Stimulated activated memory B cell treated with anti-CD40 and anti-IgM and Interleukin-4, amounts not matched to agents 10 μg/mL and 1 μg/mL and 100 μg/mL, for 72 hours (primary cell): ENCODE measurements at places on chromosomes 13 and 19.

- H3K4me1 ChIP-seq, result no peaks in the 10 kb centered on the region
- no peak for ATAC-seq
- peaks cover 64% of the 10 kb centered on the region for H3K36me3 ChIP-seq
Observed at GRCh38 chr19:40733149-40733548, 16.2 kb downstream of the ITPKC start.

- no peak overlapping the region for H3K4me3 ChIP-seq
- no peak for ATAC-seq
- no peak overlapping the region for H3K27ac ChIP-seq
- no peaks in the 10 kb centered on the region for H3K4me1 ChIP-seq
Observed at GRCh38 chr13:105678072-105678471, 857.4 kb downstream of the EFNB2 start.

- H3K4me3 ChIP-seq, result peak overlapping the region; percentile 68
- H3K36me3 ChIP-seq, result no peaks in the 10 kb centered on the region
- ATAC-seq, result peak; percentile 52
- H3K4me1 ChIP-seq, result peaks cover 25% of the 10 kb centered on the region
- no peak overlapping the region for H3K27ac ChIP-seq
Observed at GRCh38 chr19:15551293-15552004, 43.1 kb downstream of the CYP4F22 start.

DNA sequence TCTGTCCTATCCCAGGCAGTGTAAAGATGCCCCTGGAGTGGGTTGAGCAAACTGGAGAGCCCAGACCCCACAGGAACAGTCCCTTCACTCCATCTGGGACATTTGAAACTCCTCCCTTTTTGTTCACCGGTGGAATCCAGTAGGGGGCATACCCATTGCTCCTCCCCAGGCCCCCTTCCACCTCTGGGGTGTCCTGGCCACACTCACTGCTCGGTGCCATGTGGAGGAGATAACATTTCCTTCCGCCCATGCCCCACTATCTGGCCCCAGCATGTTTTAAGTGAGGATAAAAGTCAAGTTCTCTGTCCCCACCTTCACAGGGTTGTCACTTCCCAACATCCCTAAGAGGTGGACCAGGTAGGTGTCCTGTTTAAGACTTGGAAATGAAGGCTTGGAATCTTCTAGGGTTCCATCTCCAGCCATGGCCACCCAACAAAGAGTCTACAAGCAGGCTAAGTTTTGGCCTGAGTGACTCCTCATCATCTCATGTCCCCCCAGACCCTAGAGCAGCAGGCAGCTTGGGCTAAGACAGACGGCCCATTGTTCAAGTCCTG lies 9.3 kb downstream of the ZNF526 start:
- H3K27me3 ChIP-seq, result no peaks in the 10 kb centered on the region
- no peak overlapping the region for H3K4me3 ChIP-seq
- H3K27ac ChIP-seq, result peak overlapping the region; percentile 30
- ATAC-seq, result no peak

GRCh38 chr13:31184981-31185645 lies 14.7 kb upstream of the B3GLCT start:
- no peaks in the 10 kb centered on the region for H3K4me1 ChIP-seq
- H3K27ac ChIP-seq, result no peak overlapping the region
- no peaks in the 10 kb centered on the region for H3K27me3 ChIP-seq

- H3K4me1 ChIP-seq, result peaks cover 77% of the 10 kb centered on the region
- H3K27me3 ChIP-seq, result no peaks in the 10 kb centered on the region
- peak overlapping the region; percentile 6 for H3K4me3 ChIP-seq
- peak overlapping the region; percentile 80 for H3K27ac ChIP-seq
Observed at GRCh38 chr19:17090583-17090982, 15.0 kb downstream of the MYO9B start.

DNA sequence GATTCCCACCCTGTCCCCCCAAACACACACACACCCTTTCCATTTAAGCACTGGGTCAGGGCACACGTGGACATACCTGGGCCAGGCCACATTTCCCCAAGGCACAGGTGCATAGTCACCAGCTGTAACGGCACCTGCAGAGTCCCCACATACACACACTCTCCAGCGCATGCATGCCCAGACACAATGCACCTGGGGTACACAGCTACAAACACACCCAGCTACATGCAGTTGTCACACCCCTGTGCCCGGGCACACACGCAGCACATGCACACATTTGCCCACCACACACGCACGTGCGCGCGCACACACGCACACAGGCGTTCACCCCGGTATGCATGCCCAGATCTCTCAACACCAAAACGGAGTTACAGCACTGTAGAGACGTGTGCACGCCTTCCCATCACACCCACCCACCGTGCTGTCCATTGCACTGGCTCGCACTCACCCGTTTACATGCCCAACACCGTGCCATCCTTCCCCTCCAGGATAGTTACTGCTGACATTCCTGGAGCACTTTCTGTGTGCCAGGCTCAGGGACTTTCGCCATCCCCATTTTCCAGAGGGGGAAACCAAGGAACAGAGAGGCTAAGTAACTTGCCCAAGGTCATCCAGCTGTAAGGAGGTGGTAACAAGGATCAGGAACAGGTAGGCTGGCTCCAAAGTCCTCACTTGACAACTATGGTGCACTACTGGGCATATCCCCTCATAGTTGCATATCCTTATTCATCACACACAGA lies 749 bp upstream of the SHANK1 start:
- no peak overlapping the region for H3K27ac ChIP-seq
- H3K4me3 ChIP-seq, result peak overlapping the region; percentile 3
- H3K27me3 ChIP-seq, result peaks cover 83% of the 10 kb centered on the region
- peaks cover 23% of the 10 kb centered on the region for H3K4me1 ChIP-seq
- no peak for ATAC-seq
- H3K36me3 ChIP-seq, result no peaks in the 10 kb centered on the region

GRCh38 chr19:55654868-55655647 lies at the start of gene U2AF2:
TSS of gene U2AF2 (plus strand) at chr19:55655035. CDS start at chr19:55655105, 70 bp downstream.
- ATAC-seq, result peak; percentile 66
- peaks cover 41% of the 10 kb centered on the region for H3K36me3 ChIP-seq
- no peaks in the 10 kb centered on the region for H3K27me3 ChIP-seq

DNA sequence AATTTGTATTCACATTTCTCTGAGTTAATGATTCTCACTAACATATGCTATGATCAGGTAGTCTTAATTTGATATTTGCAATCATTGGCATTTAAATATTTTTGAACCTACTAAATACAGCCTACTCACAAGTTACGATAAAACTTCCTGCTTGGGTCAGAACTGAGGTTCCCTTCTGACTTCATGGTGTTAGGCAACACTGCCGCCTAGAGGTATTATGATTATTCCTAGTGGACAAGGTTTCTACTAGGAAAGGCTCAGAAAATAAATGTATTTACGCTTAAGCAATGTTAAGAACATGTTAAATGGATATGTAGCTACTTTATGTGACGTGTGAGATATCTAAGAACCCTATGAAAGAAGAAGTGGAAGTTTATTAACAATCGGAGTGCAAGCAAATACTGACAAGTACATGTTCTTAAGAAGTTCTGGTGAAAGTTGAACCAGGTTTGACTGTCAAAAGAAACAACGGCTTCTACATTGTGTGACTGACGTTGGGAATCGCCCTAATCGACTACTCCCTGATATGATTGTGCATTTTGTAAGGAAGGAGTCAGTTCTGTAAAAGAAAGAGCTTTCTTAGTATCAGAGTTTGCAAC lies 1395.8 kb downstream of the SLITRK5 start:
- ATAC-seq, result no peak
- H3K36me3 ChIP-seq, result no peaks in the 10 kb centered on the region
- H3K4me1 ChIP-seq, result no peaks in the 10 kb centered on the region
- H3K4me3 ChIP-seq, result no peak overlapping the region
- no peaks in the 10 kb centered on the region for H3K27me3 ChIP-seq

GRCh38 chr19:39409208-39410016 lies 2.8 kb downstream of the ZFP36 start:
- no peaks in the 10 kb centered on the region for H3K27me3 ChIP-seq
- peaks cover 65% of the 10 kb centered on the region for H3K4me1 ChIP-seq
- H3K36me3 ChIP-seq, result peaks cover 31% of the 10 kb centered on the region
- peak; percentile 9 for ATAC-seq
- H3K27ac ChIP-seq, result peak overlapping the region; percentile 91
- peak overlapping the region; percentile 98 for H3K4me3 ChIP-seq

GRCh38 chr13:113897161-113897560 lies 33.3 kb upstream of the GAS6 start:
- no peak overlapping the region for H3K4me3 ChIP-seq
- peaks cover 61% of the 10 kb centered on the region for H3K27me3 ChIP-seq
- no peak overlapping the region for H3K27ac ChIP-seq
- no peak for ATAC-seq
- peaks cover 6% of the 10 kb centered on the region for H3K36me3 ChIP-seq
- no peaks in the 10 kb centered on the region for H3K4me1 ChIP-seq

- peaks cover 66% of the 10 kb centered on the region for H3K4me1 ChIP-seq
- H3K36me3 ChIP-seq, result peaks cover 64% of the 10 kb centered on the region
- ATAC-seq, result no peak
- peak overlapping the region; percentile 64 for H3K27ac ChIP-seq
Observed at GRCh38 chr19:1081301-1082164, 13.6 kb downstream of the POLR2E start.

GRCh38 chr19:917323-918151 lies at the start of gene KISS1R:
TSS of gene KISS1R (plus strand) at chr19:917333. CDS start at chr19:917503, 170 bp downstream.
- H3K27me3 ChIP-seq, result no peaks in the 10 kb centered on the region
- peak within 1 kb of the TSS; percentile 60 for H3K4me3 ChIP-seq
- peak; percentile 32 for ATAC-seq
- peaks cover 4% of the 10 kb centered on the region for H3K36me3 ChIP-seq
- H3K4me1 ChIP-seq, result peaks cover 46% of the 10 kb centered on the region

DNA sequence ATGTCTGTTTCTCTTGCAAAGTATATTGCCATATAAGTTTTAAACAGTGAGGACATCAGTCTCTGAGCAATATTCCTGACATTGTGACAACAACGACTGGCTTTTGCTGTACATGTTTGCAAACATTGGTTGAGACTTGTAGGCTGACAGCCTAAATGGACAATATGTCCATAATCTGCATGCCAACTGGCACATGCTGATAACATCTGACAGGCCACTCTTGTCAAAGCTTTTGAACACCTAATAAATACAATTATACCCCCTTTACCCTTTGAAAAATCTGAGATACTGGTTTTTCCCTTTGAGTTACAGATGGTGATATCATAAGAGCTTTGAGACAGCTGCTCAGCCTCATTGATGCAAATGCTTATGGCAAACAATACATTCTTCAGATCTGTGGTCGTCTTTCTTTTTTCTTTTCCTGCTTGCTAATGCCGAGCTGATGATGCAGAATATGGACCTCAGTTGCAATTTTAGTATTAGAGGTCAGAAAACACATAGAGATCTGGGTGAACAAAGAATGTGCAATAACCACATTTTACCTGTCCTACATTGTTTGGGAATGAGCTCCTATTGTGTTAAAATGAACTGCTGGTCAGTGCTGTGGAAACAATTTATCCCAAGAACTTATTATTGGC lies 114.9 kb downstream of the RFC3 start:
- H3K27me3 ChIP-seq, result no peaks in the 10 kb centered on the region
- no peak overlapping the region for H3K4me3 ChIP-seq
- no peaks in the 10 kb centered on the region for H3K36me3 ChIP-seq

- H3K4me3 ChIP-seq, result no peak overlapping the region
- H3K27ac ChIP-seq, result no peak overlapping the region
- H3K27me3 ChIP-seq, result no peaks in the 10 kb centered on the region
- H3K36me3 ChIP-seq, result no peaks in the 10 kb centered on the region
- ATAC-seq, result no peak
Observed at GRCh38 chr13:85095418-85096272, 703.6 kb downstream of the SLITRK6 start.

GRCh38 chr13:59447846-59448620 lies 715.7 kb downstream of the DIAPH3 start:
- no peak overlapping the region for H3K27ac ChIP-seq
- H3K36me3 ChIP-seq, result no peaks in the 10 kb centered on the region

- H3K27ac ChIP-seq, result no peak overlapping the region
- no peak overlapping the region for H3K4me3 ChIP-seq
- no peaks in the 10 kb centered on the region for H3K27me3 ChIP-seq
Observed at GRCh38 chr19:23996549-23996948, 81.9 kb downstream of the ZNF726 start.

GRCh38 chr13:20174656-20175405 lies 14.0 kb upstream of the GJA3 start:
- peaks cover 31% of the 10 kb centered on the region for H3K4me1 ChIP-seq
- no peaks in the 10 kb centered on the region for H3K36me3 ChIP-seq
- no peak overlapping the region for H3K27ac ChIP-seq
- ATAC-seq, result peak; percentile 93
- no peak overlapping the region for H3K4me3 ChIP-seq
- H3K27me3 ChIP-seq, result peaks cover 53% of the 10 kb centered on the region

DNA sequence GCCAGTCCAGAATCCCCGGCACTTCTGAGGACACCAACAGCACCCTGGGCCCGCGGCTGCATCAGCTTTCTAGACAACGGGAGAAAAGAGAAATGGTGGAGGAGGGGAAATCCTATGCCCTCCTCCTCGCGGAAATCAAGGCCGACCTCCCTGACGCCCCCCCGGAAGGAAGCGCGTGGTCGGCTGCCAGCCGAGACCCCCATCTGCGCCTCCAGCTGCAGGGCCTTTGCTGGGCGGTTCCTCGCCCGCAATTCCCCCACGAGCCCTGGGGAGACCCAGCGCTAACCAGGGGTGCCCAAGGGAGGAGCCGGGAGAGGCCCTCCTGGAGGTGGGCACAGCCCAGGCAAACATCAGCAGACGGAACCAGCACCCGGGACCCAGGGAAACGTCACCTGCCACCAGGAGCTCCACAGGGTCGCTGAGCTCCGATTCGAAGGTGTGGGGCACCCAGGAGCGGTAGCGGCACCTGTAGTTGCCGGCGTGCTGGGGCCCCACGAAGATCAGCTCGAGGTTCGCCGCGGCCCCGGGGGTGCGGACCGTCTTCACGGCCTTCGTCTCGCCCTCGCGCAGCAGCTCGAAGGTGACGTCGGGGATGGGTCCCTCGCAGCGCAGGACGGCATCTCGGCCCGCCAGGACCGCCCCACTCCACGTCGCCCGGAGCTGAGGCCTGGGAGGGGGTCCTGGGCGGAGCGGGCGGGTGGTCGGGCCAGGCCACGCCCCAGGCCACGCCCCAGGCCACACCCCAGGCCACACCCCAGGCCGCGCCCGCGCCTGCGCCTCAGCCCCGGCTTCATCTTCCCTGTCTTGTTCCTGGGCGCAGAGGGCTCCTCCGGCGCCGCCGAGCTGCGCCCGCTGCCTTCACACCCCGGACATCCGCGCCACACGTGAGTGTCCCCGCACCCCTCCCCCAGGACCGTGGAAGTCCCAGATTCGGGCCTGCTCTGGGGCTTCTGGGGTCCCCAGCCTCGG lies 6.0 kb downstream of the A1BG start:
- peak overlapping the region; percentile 89 for H3K27ac ChIP-seq
- peak overlapping the region; percentile 100 for H3K4me3 ChIP-seq
- peaks cover 42% of the 10 kb centered on the region for H3K36me3 ChIP-seq
- H3K27me3 ChIP-seq, result no peaks in the 10 kb centered on the region
- peak; percentile 95 for ATAC-seq

DNA sequence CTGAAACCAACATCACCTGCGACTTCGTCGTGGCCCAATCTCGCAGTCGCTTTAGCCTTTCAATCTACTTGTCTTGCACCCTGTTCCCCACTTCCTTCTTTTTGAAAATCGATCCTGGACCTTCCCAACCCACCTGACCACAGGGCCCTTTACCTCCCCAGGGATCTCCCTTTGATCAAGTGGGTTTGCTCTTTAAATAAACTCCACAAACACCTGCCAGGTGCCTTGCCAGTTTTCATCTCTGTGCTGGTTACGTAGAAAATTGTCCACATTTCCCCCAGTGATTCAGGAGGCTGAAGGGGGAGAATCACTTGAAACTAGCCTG lies 14.5 kb upstream of the RAB20 start:
- H3K27me3 ChIP-seq, result peaks cover 20% of the 10 kb centered on the region
- H3K27ac ChIP-seq, result peak overlapping the region; percentile 31
- H3K4me1 ChIP-seq, result peaks cover 28% of the 10 kb centered on the region
- H3K4me3 ChIP-seq, result peak overlapping the region; percentile 60

GRCh38 chr13:71643448-71643860 lies 223.6 kb downstream of the DACH1 start:
- no peaks in the 10 kb centered on the region for H3K4me1 ChIP-seq
- ATAC-seq, result no peak
- H3K4me3 ChIP-seq, result no peak overlapping the region

- H3K4me3 ChIP-seq, result no peak overlapping the region
- no peak for ATAC-seq
- no peak overlapping the region for H3K27ac ChIP-seq
- peaks cover 32% of the 10 kb centered on the region for H3K27me3 ChIP-seq
Observed at GRCh38 chr13:46846726-46847125, 49.8 kb upstream of the ESD start.
